Osteocyte (in vitro differentiated cells): ENCODE measurements at places on chromosomes 12 and 14. TPM values are rescaled to one million over a fixed set of nuclear protein-coding genes. Genes with fewer than 3 reads are reported as not detected.

GRCh38 chr12:96117460-96117859 is 76.7 kb upstream of the ELK3 start:
- H3K4me1 ChIP-seq, result no peaks in the 10 kb centered on the region
- H3K36me3 ChIP-seq, result no peaks in the 10 kb centered on the region
- no peak overlapping the region for H3K4me3 ChIP-seq
- H3K27ac ChIP-seq, result no peak overlapping the region

DNA sequence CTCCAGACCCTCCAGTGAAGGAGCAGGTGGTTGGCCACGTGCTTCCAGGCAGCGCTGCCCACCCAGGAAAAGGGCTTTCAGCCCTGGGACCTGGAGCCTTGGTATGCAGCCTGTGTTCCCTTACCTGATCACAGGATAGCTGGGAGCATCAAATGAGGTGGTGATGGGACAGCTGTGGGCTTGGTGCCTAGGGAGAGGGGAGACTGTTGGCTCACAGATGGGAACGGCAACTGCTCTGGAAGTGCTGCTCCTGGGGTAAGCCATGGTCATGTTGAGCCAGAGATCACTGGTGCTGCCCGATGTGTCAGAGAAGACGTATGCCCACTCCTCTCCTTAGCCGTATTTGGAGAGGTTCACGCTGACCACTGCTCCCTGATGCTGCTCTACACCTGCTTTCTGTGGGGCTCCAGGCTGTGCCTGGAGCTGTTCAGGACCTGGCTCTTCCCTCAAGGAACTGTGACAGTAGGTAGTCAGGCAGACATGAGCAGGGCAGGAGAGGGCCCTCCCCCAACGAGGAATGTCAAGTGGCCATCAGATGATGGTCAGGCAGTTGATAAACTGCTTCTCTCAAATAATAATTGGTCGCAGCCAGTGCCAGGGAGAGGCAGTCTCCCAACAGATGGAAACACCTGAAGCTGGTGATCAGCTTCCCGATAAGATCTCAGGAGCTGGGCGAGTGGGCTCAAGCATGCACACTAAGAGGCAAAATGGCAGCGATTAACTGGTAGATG is 2.8 kb upstream of the CYP46A1 start:
- no peak for DNase-seq
- peaks cover 10% of the 10 kb centered on the region for H3K27me3 ChIP-seq
- H3K4me1 ChIP-seq, result peaks cover 2% of the 10 kb centered on the region
- no peak overlapping the region for H3K4me3 ChIP-seq
- no peaks in the 10 kb centered on the region for H3K36me3 ChIP-seq

DNA sequence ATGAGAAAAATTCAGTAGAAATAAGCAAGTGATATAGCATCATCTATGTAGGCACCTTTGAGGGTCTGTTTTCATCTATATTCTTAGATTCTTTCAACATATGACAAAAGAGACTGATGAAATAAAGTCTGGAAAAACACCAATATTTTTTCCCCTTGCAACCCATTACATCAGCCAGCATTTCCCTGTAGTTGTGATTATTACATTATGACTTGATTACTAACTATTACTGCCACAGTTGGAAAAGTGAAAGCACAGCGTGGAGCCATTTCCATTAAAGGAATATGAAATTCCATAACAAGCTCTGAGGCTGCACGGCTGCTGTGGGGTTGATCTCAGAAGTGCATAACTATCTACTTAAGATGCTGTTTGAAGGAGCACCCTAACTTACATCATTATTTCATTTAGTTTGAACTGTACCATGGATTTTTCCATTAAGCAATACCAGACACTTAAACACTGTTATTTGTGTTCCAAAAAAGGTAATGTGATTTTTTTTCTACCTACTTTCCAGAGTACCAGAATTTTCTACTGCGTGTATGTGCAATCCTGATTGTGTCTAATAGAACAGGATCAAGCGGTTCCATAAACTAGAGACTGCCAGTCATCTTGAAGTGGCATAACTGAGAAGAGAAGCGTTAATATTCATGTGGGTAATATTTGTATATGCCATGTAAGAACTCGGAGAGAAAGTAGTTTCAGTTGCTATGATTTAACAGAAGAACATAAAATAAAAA is 405.5 kb downstream of the MDGA2 start:
- H3K4me3 ChIP-seq, result peak overlapping the region; percentile 8
- peaks cover 14% of the 10 kb centered on the region for H3K4me1 ChIP-seq
- peak overlapping the region; percentile 66 for H3K27ac ChIP-seq
- DNase-seq, result no peak
- no peaks in the 10 kb centered on the region for H3K36me3 ChIP-seq

GRCh38 chr12:66647034-66647691 is 31.7 kb downstream of the GRIP1 start:
- no peak overlapping the region for H3K4me3 ChIP-seq
- no peaks in the 10 kb centered on the region for H3K36me3 ChIP-seq
- H3K27me3 ChIP-seq, result no peaks in the 10 kb centered on the region
- peaks cover 26% of the 10 kb centered on the region for H3K4me1 ChIP-seq
- H3K27ac ChIP-seq, result peak overlapping the region; percentile 83

GRCh38 chr12:82361461-82361915 is 3.2 kb downstream of the METTL25 start:
- H3K27ac ChIP-seq, result no peak overlapping the region
- no peaks in the 10 kb centered on the region for H3K27me3 ChIP-seq
- H3K4me1 ChIP-seq, result peaks cover 28% of the 10 kb centered on the region
- peaks cover 4% of the 10 kb centered on the region for H3K36me3 ChIP-seq
- DNase-seq, result no peak
- H3K4me3 ChIP-seq, result no peak overlapping the region

DNA sequence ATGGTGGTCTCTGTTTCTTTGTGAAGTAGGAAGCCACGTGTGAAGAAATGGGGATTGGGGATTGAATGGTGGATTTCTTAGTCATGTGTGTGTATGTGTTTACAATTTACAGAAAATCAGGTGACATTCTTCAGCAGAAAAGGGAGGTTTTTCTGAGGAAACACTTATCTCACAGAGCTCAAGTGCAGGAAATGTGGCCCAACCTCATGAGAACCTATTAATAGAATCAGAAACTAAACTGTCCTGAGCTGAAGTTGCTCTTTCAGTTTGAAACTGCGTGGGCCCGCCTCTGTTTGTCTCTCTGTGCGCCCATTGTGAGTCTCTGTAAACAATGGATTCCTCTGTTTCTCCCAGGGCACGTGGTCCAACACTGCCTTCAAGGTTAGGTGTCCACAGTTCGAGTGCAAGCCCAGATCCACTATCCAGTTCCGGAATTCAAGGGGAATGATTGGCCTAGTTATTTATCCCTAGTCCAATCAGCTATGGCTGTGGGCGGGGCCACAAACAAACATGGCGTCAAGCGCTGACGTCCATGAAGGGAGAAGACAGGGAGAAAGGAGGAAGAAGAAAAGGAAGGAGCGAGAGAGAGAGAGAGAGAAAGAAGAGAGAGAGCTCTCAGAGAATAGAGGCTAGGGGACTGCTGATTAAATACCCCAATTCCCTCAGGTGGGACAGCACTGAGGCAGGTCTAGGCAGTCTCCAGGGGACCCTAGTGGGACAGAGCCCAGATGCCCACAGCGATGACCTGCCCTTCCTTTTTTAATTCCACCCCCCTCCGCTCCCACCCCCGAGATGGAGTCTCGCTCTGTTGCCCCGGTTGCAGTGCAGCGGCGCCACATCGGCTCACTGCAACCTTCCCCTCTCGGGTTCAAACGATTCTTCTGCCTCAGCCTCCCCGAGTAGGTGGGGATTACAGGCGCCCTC is 31.4 kb upstream of the C12orf76 start:
- H3K27ac ChIP-seq, result no peak overlapping the region
- no peaks in the 10 kb centered on the region for H3K36me3 ChIP-seq
- H3K4me3 ChIP-seq, result no peak overlapping the region
- H3K4me1 ChIP-seq, result peaks cover 3% of the 10 kb centered on the region
- DNase-seq, result no peak

DNA sequence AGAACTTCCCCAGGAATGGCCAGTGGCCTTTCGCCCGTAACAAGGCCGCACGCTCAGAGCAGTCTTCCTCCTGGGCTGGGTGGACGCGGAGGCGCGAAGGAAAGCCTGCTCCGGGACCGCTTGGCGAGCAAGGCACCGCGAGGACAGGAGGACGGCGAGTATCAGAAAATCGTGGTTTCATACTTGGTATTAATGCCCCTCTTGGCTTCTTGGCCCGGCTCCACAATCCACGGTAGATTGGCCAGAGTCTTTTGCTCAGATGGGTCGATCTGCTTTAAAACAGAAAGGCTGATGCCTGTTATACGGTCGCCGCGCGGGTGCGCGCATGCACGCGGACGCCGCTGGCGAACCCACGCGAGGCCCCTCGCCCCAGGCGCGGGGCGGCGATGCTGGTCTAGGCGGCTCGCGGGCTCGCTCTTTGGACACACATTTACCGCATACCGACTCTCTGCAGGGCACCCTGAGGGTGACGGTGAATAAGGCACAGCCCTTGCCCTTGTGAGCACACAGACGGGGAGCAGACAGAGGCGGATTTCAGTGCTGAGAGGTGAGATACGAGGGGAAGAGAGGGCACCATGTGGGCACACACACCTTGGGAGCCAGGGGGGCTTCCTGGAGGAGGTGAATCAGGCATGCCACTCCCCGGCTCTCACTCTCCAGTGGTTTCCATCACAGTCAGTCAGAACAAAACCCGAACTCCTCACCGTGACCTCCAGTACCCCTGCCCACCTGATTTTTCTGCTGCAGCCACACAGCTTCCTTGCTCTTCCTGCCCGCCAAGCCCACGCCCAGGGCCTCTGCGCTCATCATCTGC is 100.7 kb downstream of the APAF1 start:
- peaks cover 8% of the 10 kb centered on the region for H3K4me1 ChIP-seq
- H3K27ac ChIP-seq, result no peak overlapping the region
- peaks cover 7% of the 10 kb centered on the region for H3K27me3 ChIP-seq
- no peaks in the 10 kb centered on the region for H3K36me3 ChIP-seq

GRCh38 chr12:53048033-53048779 is 1.7 kb upstream of the TNS2 start:
- DNase-seq, result peak; percentile 89
- H3K4me3 ChIP-seq, result peak overlapping the region; percentile 83
- no peaks in the 10 kb centered on the region for H3K36me3 ChIP-seq

DNA sequence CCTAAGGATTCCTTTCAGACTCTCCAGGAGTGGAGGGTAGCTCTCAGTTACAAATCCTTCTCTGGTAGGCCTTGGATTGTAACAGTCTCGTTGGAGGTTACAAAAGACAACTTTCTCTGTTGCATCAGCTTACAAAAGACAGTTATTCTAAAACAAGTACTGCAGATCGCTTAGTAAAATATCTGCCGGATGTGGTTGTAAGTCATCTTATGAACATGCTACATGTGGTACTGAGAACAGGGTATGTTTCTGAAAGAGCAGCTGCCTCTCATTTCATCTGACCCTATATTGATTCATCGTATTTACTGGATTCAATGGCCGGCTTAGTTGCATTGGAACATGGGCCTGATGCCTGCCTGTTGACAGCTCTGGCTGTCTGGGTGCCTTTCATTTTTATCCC is 157.4 kb downstream of the PTCSC3 start:
- H3K4me1 ChIP-seq, result no peaks in the 10 kb centered on the region
- no peak overlapping the region for H3K27ac ChIP-seq
- H3K27me3 ChIP-seq, result peaks cover 26% of the 10 kb centered on the region
- no peaks in the 10 kb centered on the region for H3K36me3 ChIP-seq
- no peak for DNase-seq

DNA sequence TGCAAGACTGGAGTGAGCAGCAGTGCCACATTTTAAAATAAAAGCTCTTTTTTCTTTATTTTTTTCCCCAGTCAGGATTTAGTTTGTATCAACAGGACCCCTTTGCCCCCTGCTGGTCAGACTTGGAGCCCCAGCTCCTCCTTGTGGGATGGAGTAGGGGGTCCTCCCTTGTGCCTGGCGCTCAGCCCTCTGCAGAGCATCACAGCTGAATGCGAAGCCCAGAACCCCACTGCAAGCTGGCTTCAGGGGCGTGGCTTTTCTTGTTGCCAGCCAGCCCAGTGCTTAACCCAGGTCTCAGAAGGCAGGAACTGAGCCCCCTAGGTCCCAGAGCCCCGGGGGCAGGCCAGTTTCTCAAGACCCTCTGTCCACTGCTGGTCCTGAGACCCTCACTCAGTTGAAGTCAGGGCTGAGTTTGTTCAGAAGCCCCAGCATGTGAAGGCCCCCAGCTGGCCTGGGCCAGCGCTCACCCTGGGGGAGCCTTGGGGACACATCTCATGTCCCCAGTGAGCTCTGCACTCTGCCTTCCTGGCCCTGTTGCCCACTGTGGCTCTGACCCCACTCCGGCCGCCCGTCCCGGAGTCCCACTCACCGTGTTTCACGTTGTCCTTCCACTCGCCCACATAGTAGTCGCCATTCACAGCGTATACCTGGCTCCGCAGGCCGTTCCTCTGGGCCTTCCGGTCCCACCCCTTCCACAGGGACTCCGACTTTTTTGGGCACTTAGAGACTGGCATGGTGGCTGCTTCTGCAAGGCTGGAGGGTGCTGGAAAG is 519 bp downstream of the MORN3 start:
- peaks cover 13% of the 10 kb centered on the region for H3K4me1 ChIP-seq
- no peak overlapping the region for H3K27ac ChIP-seq
- DNase-seq, result no peak
- H3K36me3 ChIP-seq, result no peaks in the 10 kb centered on the region
- H3K4me3 ChIP-seq, result no peak overlapping the region

DNA sequence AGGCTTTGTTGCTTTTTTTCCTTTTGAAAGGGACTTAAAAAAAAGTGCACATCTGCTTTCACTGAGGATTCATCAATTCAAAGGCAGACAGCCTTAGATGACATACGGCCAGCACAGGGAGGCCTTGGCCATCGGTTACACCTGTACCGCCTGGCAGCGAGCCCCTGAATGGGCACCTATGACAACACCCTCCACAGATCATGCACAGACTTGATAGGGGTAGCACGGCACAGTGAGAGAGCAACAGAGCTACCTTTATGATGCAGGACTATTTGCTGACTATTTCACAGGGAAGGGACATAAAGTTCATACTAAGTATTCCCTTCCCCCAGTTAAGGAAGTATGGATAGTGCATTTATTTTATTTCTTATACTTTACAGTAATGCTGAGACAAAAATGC is 137.9 kb upstream of the ARID2 start:
- H3K27ac ChIP-seq, result no peak overlapping the region
- H3K27me3 ChIP-seq, result peaks cover 19% of the 10 kb centered on the region
- no peaks in the 10 kb centered on the region for H3K36me3 ChIP-seq
- no peak overlapping the region for H3K4me3 ChIP-seq
- DNase-seq, result no peak

DNA sequence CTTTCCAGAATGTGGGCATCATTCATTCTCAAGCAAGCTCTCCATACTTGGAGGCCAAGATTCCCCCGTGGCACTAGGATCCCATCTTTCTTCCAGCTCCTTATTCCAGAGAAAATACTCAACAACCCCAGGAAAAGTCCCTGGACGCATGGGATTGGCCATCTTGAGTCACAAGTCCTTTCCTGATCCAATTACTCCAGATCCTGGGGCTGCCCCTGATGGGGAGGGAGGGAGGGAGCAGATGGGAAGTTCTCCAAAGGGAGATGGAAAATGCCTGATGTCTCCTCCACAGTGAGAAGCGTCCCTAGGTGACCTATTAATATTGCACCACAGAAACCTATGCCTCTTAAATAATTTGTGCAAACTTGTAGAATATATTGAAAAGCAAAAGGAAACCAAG is 12.4 kb upstream of the KCNK13 start:
- H3K4me3 ChIP-seq, result no peak overlapping the region
- no peak for DNase-seq
- no peaks in the 10 kb centered on the region for H3K4me1 ChIP-seq
- H3K27ac ChIP-seq, result no peak overlapping the region
- H3K36me3 ChIP-seq, result peaks cover 2% of the 10 kb centered on the region

Gene TRHDE
- 0.21 and 0.64 TPM in 2 replicates for total RNA-seq

Gene SLC25A47
- total RNA-seq, result not detected in 2 replicates

Gene EDDM3A
- total RNA-seq, result not detected in 2 replicates

Gene KRT74
- total RNA-seq, result not detected in 2 replicates
